NCI-H82 (cell line): ENCODE measurements at places on chromosomes 13 and 19.
A peak's percentile ranks its signal among the peaks of the same experiment; 100 is the strongest.

DNA sequence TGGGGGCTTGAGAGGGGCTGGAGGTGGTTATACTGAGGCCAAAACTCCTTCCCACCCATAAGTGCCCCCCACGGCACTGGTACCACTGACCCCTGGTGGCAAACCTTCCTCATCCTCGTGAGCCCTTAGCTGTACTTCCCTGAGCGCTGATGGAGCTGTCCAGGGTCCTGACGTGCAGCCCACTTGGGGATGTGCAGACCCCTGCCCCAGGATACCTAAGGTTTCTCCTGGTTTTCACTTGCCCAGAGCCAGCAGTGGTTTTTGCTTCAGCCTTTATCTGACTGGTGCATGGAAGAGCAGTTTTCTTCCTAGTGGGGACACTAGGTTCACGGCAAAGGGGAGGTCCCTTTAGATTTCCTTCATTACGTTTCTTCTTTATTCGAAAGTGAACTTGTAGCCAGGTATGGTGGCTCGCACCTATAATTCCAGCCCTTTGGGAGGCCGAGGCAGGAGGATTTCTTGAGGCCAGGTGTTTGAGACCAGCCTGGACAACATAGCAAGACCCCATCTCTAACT, 28.7 kb upstream of the KCTD15 start:
- no peak for DNase-seq

GRCh38 chr13:33740134-33740538, 77.8 kb upstream of the RFC3 start:
- no peak for DNase-seq

DNA sequence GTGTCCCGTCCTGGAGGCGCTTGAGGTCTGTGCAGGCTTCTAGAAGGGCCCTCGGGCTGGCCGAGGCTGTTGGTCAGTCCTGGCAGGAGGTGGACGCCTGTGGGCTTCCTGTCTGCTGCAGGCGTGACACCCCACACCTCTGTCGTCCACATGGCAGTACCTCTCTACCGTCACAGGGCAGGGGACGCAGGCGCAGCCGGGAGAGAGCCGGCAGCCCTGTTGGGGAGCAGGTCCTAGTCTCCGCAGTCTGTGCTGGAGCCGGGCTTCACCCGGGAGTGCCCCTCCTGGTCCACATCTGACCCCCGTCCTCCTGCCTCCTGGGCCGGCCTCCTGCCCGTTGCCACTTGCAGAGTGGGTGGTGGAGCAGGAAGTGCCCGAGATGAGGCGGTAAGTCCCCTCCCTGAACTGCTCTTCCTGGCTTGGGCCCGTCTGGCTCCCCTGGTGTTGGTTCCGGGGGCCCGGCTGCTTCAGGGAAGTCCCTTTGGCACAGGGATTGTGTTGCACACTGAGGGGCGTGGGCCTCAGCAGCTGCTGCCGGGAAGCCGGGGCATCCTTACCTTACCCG, 106.0 kb downstream of the KDM4B start:
- no peak for DNase-seq

DNA sequence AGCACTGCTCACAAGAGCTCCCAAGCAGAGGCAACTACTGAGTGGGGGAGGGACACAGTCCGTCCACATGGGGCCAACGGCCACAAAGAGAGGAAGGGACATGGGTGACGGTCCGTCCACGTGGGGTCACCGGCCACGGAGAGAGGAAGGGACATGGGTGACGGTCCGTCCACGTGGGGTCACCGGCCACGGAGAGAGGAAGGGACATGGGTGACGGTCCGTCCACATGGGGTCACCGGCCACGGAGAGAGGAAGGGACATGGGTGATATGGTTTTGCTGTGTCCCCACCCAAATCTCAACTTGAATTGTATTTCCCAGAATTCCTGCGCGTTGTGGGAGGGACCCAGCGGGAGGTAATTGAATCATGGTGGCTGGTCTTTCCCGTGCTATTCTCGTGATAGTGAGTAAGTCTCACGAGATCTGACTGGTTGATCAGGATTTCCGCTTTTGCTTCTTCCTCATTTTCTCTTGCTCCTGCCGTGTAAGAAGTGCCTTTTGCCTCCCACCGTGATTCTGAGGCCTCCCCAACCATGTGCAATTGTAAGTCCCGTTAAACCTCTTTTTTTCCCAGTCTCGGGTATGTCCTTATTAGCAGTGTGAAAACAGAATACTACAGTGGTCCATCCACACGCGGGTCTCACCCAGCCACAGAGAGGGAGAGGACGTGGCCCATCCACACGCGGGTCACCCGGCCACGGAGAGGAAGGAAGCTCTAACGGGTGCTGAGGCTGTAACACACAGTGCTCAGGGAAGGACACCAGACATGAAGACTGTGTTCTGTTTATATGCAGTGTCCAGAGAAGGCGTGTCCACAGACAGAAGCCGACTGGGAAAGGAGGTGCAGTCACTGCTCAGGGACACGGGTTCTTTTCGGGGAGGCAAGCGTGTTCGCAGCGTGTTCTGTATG, 48.5 kb downstream of the GAS6 start:
- DNase-seq: peak; percentile 36
